ENCODE measurements at places on chromosomes 5 and 9. TPM values are rescaled to one million over a fixed set of nuclear protein-coding genes. Genes with fewer than 3 reads are reported as not detected.

DNA sequence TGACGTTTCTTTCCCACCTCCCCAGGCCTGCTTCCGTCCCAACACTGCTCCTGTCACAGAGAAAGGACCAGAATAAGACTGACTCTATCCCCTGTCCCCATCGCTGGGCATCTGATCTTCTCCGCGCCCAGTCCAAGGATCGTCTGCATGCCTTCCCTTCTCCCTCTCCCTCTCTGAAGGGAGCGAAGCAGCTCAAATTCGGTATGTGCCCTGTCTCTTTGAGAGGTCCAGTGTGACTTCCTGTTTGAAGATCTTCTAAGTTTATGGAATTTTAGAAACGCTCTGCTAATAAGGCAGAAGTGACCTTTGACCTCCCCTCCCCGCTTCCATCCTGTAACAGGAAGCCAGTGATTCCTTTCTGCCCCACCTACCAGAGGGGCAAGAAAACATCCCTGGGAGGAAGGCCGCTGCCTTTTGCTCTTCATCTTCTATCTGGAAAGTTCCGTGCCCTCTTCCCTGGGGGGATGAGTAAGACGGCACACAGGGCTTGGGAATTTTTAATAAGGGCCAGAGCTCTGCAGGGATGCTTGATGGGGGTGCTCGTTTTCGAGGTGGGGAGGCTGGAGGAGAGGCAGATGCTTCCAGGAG is 40.7 kb upstream of the RNU6ATAC start:
- H3K4me3 ChIP-seq, result no peak overlapping the region
- DNase-seq, result peak; percentile 31
- H3K27me3 ChIP-seq, result no peaks in the 10 kb centered on the region
- no peak overlapping the region for H3K27ac ChIP-seq

- H3K27ac ChIP-seq, result no peak overlapping the region
- H3K4me3 ChIP-seq, result no peak overlapping the region
- H3K27me3 ChIP-seq, result no peaks in the 10 kb centered on the region
- no peak for DNase-seq
Measured at GRCh38 chr5:103758996-103759395, 196.4 kb upstream of the NUDT12 start.

- no peaks in the 10 kb centered on the region for H3K36me3 ChIP-seq
- no peaks in the 10 kb centered on the region for H3K4me1 ChIP-seq
- H3K27me3 ChIP-seq, result no peaks in the 10 kb centered on the region
- peak within 1 kb of the TSS; percentile 90 for H3K4me3 ChIP-seq
- no peak within 1 kb of the TSS for H3K27ac ChIP-seq
Measured at GRCh38 chr9:109320742-109321448, at the start of gene EPB41L4B. Gene EPB41L4B, minus strand, starts transcription at chr9:109321059. Its CDS starts 613 bp downstream, at chr9:109320446.

The PLCXD3 gene
- polyA plus RNA-seq, result 0.67 TPM

DNA sequence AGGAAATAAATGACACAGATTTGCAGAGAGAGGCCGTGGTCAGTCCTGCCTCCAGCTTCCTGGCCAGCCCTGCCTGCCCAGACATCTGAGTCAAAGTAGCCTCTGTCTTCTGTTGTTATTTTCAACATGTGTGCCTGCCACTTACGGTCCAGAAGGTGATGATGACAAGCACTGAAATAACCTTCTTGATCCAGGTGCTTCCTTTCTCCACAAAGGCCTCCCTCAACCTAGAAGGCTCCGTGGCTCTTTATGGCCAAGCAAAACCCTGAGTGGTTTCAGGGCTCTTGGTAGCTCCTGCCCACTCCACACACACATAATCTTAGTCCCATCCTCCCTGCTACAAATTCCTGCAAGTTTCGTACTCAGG is 34.1 kb upstream of the SLC6A19 start:
- H3K36me3 ChIP-seq, result no peaks in the 10 kb centered on the region
- no peak overlapping the region for H3K27ac ChIP-seq
- no peak overlapping the region for H3K4me3 ChIP-seq

The PDZD2 gene
- 2.8 TPM for polyA plus RNA-seq

- H3K4me3 ChIP-seq, result no peak overlapping the region
- DNase-seq, result no peak
- no peaks in the 10 kb centered on the region for H3K27me3 ChIP-seq
- no peaks in the 10 kb centered on the region for H3K4me1 ChIP-seq
- H3K36me3 ChIP-seq, result no peaks in the 10 kb centered on the region
Measured at GRCh38 chr5:111138096-111138495, 45.9 kb downstream of the WDR36 start.

DNA sequence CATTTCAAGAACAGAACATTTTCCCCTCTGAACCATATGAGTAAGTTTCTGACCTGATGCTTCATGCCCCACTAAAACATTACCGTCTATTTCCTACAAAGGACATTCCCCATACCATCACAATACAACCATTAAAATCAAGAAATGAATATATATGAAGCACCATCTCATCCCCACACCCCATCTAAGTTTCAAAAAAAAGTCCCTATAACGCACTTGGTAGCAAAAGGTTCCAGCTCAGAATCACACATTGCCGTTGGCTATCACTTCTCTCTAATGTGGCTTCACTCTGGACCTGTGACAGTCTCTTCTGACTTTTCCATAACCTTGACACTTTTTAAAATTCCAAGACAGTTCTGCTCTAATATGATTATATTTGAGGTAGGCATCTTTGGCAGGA is 5.9 kb downstream of the EMB start:
- no peak overlapping the region for H3K27ac ChIP-seq
- no peaks in the 10 kb centered on the region for H3K36me3 ChIP-seq
- H3K4me1 ChIP-seq, result no peaks in the 10 kb centered on the region
- H3K4me3 ChIP-seq, result no peak overlapping the region
- no peaks in the 10 kb centered on the region for H3K27me3 ChIP-seq

- no peak overlapping the region for H3K4me3 ChIP-seq
- no peaks in the 10 kb centered on the region for H3K4me1 ChIP-seq
- no peaks in the 10 kb centered on the region for H3K36me3 ChIP-seq
- no peak overlapping the region for H3K27ac ChIP-seq
- DNase-seq, result no peak
Measured at GRCh38 chr5:76319673-76320072, 83.4 kb upstream of the IQGAP2 start.

All from aorta (tissue), 5 donors.